ENCODE measurements at places on chromosomes 7 and 10.
A peak's percentile ranks its signal among the peaks of the same experiment; 100 is the strongest.

GRCh38 chr7:97008275-97008917 lies 3.0 kb downstream of the DLX6 start:
- DNase-seq, result no peak

- DNase-seq, result peak; percentile 56
These were observed 109.8 kb downstream of the SH3PXD2A start for GRCh38 chr10:103745341-103746247.

- DNase-seq, result peak; percentile 36
These were observed 672 bp downstream of the LFNG start for GRCh38 chr7:2520131-2520760.

GRCh38 chr10:73296946-73297345 lies 44.5 kb upstream of the MRPS16 start:
- DNase-seq, result no peak

- peak; percentile 30 for DNase-seq
These were observed 32.1 kb upstream of the HECTD2 start for GRCh38 chr10:91378061-91378460.

DNA sequence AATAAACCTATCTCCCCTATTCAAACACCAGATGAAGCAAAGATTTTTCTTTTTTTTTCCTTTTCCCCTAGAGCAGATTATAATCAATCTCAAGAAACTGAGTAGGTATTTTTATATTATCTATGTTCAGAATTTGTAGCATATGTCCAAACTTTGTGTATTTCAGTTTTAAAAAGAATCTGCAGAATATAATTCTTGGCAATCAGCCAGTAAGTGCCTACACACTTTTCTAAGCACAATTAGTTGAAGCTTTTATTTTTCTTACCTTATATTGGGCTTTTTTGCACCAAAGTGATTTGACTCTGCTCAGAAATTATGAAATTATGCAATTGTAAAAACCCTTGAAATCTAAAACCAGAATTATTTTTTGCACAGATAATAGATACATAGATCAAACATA lies 315.8 kb upstream of the PHF14 start:
- DNase-seq, result no peak

DNA sequence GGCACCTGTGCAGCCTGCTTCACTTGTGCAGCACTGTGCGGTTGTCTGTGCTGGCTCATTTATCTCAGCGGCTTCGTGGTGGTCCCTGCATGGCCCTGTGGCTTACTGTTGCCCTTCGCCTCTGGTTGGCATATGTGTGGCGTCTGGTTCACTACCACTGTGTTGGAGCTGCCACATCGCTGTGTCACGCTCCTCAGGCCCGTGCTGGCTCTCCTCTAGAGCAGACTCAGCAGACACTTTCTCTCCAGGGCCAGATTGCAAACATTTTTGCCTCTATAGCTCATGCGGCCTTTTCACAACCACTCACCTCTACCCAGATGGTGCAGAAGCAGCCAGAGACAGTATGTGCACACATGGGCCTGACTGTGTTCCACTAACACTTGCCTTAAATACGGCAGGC lies 37.9 kb downstream of the PPP2R2D start:
- DNase-seq, result no peak

DNA sequence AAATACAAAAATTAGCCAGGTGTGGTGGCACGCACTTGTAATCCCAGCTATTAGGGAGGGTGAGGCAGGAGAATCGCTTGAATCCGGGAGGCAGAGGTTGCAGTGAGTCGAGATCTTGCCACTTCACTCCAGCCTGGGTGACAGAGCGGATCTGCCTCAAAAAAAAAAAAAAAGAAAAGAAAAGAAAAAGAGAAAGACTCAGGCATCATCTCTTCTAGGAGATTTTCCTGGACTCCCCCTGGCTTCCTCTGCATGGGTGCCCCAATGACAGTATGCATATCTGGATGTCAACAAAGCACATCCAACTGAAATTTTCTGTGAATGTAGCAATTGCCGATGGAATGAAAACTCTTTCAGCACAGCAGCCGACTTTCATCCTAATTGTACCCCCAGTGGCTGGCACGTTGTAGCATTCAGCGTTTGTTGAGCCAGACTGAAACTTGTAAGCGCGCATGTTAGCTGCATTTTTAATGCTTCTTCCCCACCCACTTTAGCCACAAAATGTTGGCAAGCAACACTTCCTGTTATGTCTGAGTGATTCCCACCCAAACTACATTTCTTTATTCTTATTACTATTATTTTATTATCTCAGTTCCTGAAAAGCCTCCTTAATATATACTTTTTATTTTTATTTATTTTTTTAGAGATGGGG lies 70.2 kb downstream of the PRTFDC1 start:
- DNase-seq, result no peak

GRCh38 chr10:65753532-65753931 lies 1172.3 kb upstream of the LRRTM3 start:
- no peak for DNase-seq

DNA sequence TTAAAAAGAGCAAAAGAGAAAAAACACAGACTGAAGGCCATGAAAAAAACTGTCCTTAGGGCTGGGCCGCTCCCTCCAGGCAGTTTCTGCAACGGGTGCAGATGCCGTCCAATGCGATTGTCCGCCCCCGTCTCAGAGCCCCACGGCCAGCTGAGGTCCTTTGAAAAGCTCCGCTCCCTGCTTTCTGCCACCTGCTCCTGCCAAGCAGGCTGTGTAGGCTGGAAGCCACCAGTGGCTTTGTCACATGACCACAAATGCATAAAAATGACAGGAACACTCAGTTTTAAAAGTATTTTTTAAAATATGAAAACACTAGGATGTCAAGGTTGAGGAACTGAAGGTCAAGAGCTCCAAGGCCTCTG lies 71.7 kb downstream of the AMZ1 start:
- no peak for DNase-seq

- no peak for DNase-seq
These were observed 492.4 kb upstream of the SORCS1 start for GRCh38 chr10:107656932-107657331.

- DNase-seq, result no peak
These were observed 109.5 kb upstream of the SHH start for GRCh38 chr7:155921804-155922066.

DNA sequence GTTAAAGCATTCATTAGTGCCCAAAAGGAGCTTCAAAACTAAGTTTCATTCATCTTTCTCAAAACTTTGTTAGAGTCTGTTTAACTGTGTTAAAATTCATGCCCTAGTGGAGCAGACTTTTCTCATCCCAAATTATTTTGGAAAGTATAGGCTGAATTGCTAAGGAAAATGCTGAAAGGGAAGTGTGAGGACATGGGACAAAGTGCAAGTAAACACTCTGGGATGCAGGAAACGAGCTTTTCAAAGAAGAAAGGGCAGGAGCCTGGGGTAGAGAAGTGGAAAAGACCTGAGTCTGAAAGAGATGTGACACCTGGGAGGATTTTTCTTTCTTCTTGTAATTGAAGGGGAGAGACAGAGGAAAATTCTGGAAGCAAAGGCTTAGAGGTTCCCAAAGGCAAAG lies 93.1 kb upstream of the ANKRD1 start:
- DNase-seq, result no peak

DNA sequence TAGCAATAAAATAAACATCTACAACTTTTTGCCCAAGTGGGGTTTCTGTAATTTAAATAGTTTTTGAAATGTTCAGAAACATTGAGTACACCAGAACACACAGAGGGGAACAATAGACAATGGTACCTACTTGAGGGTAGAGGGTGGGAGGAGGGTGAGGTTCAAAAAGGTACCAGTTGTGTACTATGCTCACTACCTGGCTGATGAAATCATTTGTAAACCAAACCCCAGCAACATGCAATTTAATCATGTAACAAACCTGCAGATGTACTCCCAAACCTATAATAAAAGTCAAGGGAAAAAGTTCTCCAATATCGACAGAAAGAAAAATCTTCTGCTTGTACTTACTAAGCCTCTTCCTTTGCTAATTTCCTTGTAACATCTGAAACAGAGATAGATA lies 4.2 kb upstream of the TES start:
- no peak for DNase-seq

DNA sequence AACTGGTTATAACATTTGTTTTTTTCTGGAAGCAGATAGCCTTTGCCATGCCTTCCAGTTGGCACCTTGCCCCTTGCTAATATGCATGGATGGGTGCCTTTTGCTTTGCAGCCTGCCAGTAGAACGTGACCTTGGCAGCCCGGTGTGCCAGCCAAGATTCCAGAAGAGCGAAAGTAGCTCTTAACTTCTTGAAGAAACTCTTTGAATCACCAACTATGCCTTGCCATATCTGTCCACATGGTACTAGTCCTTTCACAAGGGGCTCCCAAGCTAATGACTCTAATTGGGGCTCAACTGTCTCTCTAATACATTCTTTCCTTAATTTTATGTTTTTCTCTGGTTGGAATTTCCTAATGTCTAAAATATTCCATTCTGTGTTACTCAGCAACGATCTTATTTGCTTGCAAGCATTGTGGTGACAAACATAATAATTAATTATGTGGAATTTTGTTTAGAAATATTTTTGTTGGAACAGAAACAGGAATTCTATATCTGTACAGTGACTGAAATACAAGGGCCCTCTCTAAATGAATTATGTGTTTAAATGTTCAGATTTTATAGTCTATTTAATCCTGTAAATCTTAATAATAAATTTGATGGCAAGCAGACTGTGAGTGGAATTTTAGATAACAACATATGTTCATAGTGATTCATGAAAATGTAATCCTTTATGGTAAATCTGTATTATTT lies 45.8 kb downstream of the HDAC9 start:
- DNase-seq, result peak; percentile 52

DNA sequence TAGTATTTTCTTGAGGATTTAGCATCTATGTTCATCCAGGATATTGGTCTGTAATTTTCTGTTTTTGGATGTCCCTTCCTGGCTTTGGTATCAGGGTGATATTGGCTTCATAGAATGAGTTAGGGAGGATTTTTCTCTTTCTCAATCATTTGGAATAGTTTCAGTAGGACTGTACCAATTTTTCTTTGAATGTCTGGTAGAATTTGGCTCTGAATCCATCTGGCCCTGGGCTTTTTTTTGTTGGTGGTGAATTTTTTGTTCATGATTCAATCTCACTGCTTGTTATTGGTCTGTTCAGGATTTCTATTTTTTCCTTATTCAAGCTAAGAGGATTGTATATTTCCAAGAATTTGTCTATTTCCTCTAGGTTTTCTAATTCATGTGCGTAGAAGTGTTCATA lies 192.7 kb downstream of the KIF20B start:
- DNase-seq, result no peak

GRCh38 chr7:22885797-22886261 lies 63.2 kb upstream of the TOMM7 start:
- DNase-seq, result no peak

- DNase-seq, result no peak
These were observed 158.4 kb downstream of the ZMYND11 start for GRCh38 chr10:293636-294035.

GRCh38 chr10:120953897-120954296 lies 102.7 kb downstream of the WDR11 start:
- no peak for DNase-seq

- no peak for DNase-seq
These were observed 109.3 kb upstream of the PLXDC2 start for GRCh38 chr10:19706904-19707303.

DNA sequence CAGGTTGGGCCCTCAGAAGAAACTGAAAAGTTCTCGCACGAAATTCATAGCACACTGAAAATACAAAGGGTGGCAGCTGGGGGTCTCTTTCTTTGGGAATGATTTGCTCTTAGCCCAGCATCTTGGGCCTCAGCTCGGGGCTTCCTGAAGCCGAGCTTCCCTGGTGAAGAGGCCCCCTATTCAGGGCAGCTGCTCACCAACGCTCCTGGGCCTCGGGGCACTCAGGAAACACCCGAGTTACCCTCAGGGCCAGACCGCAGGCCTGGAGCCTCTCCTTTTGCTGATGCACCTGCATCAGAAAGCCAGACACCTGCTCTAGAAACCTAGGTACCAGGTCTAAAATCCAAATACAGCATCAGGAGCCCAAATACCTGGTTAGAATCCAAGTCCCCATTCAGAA lies 85.5 kb downstream of the PTPRE start:
- no peak for DNase-seq

- no peak for DNase-seq
These were observed 60.8 kb downstream of the BMPR1A start for GRCh38 chr10:86817246-86817645.

- peak; percentile 64 for DNase-seq
These were observed 4.5 kb upstream of the ZNF438 start for GRCh38 chr10:31036209-31036608.

DNA sequence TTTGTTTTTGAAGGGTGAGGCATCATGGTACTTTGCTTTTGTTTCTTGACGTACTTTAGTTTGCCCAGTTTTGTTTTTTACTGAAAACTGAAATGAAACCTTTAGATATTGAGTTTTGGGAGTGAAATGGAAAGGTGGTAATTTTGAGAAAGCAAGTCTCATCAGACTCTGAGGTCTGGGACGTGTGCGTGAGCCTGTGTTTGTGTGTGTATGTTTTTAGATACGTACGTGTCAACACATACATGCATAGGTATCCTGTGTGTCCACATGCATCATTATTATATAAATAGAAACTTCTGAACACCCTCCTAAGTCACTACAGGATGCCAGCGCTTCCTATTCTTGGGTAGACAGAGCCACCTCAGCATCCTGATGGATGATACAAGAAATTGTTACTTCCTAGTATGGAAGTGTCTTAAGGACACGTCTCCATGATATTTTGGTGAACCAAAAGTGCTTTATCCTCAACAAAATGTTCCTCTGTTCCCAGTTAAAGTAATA lies 47.8 kb downstream of the PROSER2 start:
- peak; percentile 30 for DNase-seq

DNA sequence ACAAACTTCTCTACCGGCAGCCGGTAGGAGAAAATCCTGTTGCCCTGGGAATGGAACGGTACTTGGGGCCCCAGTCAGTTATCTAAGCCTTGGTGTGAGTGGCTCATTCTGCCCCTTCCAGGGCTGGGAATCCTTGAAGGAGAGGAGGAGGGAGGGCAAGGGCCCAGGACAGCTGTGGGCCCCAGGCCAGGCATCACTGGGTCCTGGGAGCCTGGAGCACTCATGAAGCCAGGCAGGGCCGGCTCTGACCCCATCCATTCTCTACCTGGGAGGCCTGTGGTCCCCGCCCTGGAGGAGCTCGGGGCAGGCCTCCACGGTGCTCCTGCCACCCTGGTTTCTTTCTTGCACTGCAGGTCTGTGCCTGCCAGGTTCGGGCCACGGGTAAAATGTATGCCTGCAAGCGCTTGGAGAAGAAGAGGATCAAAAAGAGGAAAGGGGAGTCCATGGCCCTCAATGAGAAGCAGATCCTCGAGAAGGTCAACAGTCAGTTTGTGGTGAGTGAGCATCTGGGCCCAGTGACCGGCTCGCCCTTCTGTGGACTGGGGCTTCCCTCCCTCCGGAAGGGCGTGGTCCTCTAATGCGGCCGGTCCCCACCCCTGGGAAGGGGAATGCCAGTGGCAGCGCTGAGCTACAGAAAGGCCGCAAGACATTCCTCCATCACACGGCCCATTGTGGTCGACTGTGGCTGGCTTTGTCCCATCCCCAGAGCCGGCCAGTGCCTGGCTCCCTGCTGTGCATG lies 111.3 kb downstream of the RGS10 start:
- DNase-seq, result no peak

DNA sequence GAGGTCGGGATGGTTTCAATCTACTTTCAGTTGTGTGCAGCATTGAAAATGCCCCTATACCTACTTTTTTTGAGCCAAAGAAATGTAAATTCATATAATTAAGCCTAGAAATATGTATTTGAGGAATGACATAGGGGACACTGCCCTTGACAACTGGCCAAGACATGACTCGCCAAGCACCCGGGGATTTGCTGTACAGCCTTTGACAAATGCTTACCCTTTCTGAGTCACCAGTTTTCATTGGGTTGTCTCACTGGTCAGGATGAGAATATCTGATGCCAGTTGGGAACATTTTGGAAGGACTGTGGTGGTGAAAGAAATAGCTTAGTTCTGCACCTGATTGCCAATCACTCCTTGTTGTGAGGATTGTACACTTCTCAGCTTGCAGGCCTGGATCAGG lies 166.8 kb upstream of the HABP2 start:
- DNase-seq, result no peak
